A549 treated with DMSO at 1 μM for 4 hours (cell line): ENCODE measurements at places on chromosomes 1 and 21. TPM values are rescaled to one million over a fixed set of nuclear protein-coding genes. Genes with fewer than 3 reads are reported as not detected.

Gene KRTAP19-1
- not detected in 5 replicates for total RNA-seq

Gene SLFNL1
- 0.03 to 0.07 TPM (median 0.06 TPM) in 3 of 5 replicates, not detected in the others for total RNA-seq

Gene IL20
- not detected in 5 replicates for total RNA-seq

Gene LINGO4
- total RNA-seq: not detected in 5 replicates

Gene VANGL2
- 0.84 to 1.3 TPM (median 1.2 TPM) in 5 replicates for total RNA-seq

Gene DR1
- total RNA-seq: 28.5 to 42.7 TPM (median 37.5 TPM) in 5 replicates

Gene ORC1
- 19.7 to 23.7 TPM (median 20.9 TPM) in 5 replicates for total RNA-seq

Gene ACP6
- 18.0 to 25.2 TPM (median 22.5 TPM) in 5 replicates for total RNA-seq

Gene CFHR4
- not detected in 5 replicates for total RNA-seq

Gene ZNF695
- 2.3 to 3.6 TPM (median 2.5 TPM) in 5 replicates for total RNA-seq

Gene FNDC10
- total RNA-seq: 6.3 to 10.2 TPM (median 7.4 TPM) in 5 replicates

Gene EXOSC10
- 37.2 to 40.8 TPM (median 38.1 TPM) in 5 replicates for total RNA-seq

Gene EXTL1
- total RNA-seq: 0.02 TPM in 1 of 5 replicates, not detected in the others

Gene KIF26B
- 0.02 to 0.14 TPM (median 0.05 TPM) in 5 replicates for total RNA-seq

Gene COL6A1
- total RNA-seq: 18.6 to 24.0 TPM (median 20.1 TPM) in 5 replicates

Gene SFN
- total RNA-seq: 425 to 552 TPM (median 445 TPM) in 5 replicates

Gene RGS13
- total RNA-seq: not detected in 5 replicates

Gene CYYR1
- not detected in 5 replicates for total RNA-seq

Gene PCP4L1
- 0.06 to 0.10 TPM (median 0.08 TPM) in 3 of 5 replicates, not detected in the others for total RNA-seq

Gene ALG14
- 5.8 to 7.2 TPM (median 6.7 TPM) in 5 replicates for total RNA-seq

Gene MYOC
- total RNA-seq: not detected in 5 replicates

Gene TTC22
- total RNA-seq: not detected in 5 replicates

Gene TNFAIP8L2
- not detected in 5 replicates for total RNA-seq

Gene CD84
- not detected in 5 replicates for total RNA-seq

Gene NPHS2
- total RNA-seq: not detected in 5 replicates

Gene GRHL3
- total RNA-seq: 0.39 to 0.76 TPM (median 0.61 TPM) in 5 replicates

Gene NTMT2
- not detected in 5 replicates for total RNA-seq

Gene SAMD13
- 0.24 to 0.69 TPM (median 0.31 TPM) in 5 replicates for total RNA-seq

Gene PRAMEF26
- not detected in 5 replicates for total RNA-seq

Gene NBPF4
- 0.14 to 0.25 TPM (median 0.25 TPM) in 5 replicates for total RNA-seq

Gene OR2G6
- not detected in 5 replicates for total RNA-seq

Gene LCE6A
- not detected in 5 replicates for total RNA-seq

Gene SLC35F3
- 3.3 to 6.6 TPM (median 5.9 TPM) in 5 replicates for total RNA-seq

Gene CLCA4
- total RNA-seq: not detected in 5 replicates

Gene OR6K3
- total RNA-seq: not detected in 5 replicates

Gene SARS1
- total RNA-seq: 95.9 to 105 TPM (median 102 TPM) in 5 replicates

Gene LSS
- 12.8 to 13.5 TPM (median 13.3 TPM) in 5 replicates for total RNA-seq

Gene HAPLN2
- 0.05 to 0.19 TPM in 2 of 5 replicates, not detected in the others for total RNA-seq

Gene DIRAS3
- total RNA-seq: 1.1 to 1.5 TPM (median 1.2 TPM) in 5 replicates
